ENCODE measurements at places on chromosomes 6 and 20. TPM values are rescaled to one million over a fixed set of nuclear protein-coding genes. Genes with fewer than 3 reads are reported as not detected.

ENPP4 gene
- total RNA-seq: 1.9 TPM

HLA-DQA2 gene
- not detected for total RNA-seq

MYMX gene
- total RNA-seq: 38.0 TPM

GSTA2 gene
- total RNA-seq: not detected

TREM2 gene
- not detected for total RNA-seq

CDS2 gene
- total RNA-seq: 19.7 TPM

CD24 gene
- 21.5 TPM for total RNA-seq

HCRTR2 gene
- total RNA-seq: not detected

CFAP206 gene
- total RNA-seq: 0.23 TPM

EEF1A2 gene
- 0.32 TPM for total RNA-seq

EFCAB8 gene
- total RNA-seq: not detected

CTCFL gene
- total RNA-seq: not detected

IL17F gene
- not detected for total RNA-seq

CDKAL1 gene
- 17.9 TPM for total RNA-seq

MYLK2 gene
- 0.71 TPM for total RNA-seq

PRR18 gene
- not detected for total RNA-seq

STMND1 gene
- total RNA-seq: not detected

PBX2 gene
- total RNA-seq: 23.1 TPM
